Activated CD4-positive, CD25-positive, alpha-beta regulatory T cell (primary cell): ENCODE measurements at places on chromosomes 6 and 20.

- no peak for DNase-seq
Observed at GRCh38 chr20:8406391-8406790, 274.3 kb downstream of the PLCB1 start.

DNA sequence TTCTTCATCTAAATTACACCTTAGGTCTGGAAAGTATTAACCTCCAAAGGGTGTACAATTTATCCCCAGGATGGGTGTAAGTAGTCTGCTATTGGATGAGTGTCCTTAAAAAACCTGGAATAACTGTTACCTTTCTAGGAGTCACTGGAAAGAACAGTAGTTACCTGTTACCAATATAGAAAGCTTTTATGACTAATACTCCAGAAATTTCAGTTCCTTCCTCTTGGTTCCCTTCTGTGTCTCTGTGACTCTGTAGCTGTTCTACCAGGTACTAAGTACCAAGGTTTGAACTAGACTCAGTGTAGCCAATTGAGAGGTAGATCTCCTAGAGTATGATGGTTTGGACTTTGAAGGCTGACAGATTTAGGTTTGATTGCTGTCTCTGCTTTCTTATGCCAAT lies 47.0 kb upstream of the TBX18 start:
- no peak for DNase-seq

GRCh38 chr6:5754904-5755303 lies 251.8 kb downstream of the NRN1 start:
- DNase-seq, result no peak

GRCh38 chr6:167517254-167517916 lies 192.5 kb downstream of the TTLL2 start:
- no peak for DNase-seq

DNA sequence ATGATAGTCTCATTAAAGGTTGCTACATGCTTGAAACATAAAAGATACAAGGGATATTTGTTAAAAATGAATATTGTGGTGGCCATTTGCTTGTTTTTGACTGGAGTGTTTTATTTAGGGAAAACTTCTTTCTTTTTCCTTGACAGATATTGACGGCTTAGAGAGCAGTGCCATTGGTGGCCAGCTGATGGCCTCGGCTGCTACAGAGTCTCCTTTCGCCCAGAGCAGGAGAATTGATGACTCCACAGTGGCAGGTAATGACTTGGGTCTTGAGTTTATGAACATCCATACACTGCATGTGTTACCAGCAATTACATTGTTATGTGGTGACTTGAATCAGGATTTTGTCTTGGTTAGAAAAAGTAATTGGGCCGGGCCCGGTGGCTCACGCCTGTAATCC lies 67.5 kb upstream of the PBOV1 start:
- DNase-seq, result no peak

- no peak for DNase-seq
Observed at GRCh38 chr6:77492530-77492929, 29.2 kb upstream of the HTR1B start.

GRCh38 chr6:168362276-168362990 lies 42.9 kb upstream of the DACT2 start:
- no peak for DNase-seq
